Thymus (tissue), 14 donors: ENCODE measurements at places on chromosomes 5 and 9. TPM values are rescaled to one million over a fixed set of nuclear protein-coding genes. Genes with fewer than 3 reads are reported as not detected.

The EMB gene
- 95.2 TPM for total RNA-seq

The TLE1 gene
- 7.0 TPM for total RNA-seq

The C5orf58 gene
- total RNA-seq: not detected

The CTXN3 gene
- total RNA-seq: not detected

DNA sequence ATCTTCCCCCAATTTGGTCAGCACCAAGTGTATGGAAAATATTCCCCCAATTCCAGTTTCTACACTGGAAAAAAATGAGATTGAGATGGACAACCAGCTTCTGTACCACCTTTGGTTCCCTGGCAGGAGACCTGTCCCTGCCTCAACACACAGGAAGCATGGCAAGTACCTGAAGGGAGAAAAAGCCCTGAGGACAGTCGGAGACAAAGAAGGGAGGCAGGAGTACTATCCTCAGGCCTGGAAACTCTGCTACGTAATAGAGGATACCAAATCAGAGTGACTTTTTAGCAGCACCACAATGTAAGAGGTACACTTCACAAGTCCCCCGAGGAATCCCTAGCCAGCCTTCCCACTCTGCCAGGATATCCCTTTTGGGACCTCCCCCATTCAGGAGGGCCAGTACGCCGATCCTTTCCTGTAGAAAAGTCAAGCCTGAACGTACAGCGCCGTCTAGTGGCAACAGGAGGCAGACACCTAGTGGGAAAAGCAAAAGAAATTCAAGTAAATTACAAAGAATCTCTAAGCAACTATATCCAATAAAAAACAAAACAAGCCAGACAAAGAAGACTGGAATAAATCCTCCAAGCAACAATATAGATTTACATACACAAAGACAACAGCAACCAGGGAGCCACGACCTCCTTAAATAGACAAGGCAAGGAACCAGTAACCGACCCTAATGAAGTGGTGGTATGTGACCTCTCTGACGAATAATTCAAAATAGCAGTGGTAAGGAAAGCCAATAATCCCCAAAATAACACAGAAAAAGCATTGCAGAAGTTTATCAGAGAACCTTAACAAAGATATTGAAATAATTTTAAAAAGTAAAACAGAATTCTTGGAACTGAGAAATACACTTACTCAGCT lies 63.3 kb upstream of the SLCO6A1 start:
- no peak for DNase-seq

DNA sequence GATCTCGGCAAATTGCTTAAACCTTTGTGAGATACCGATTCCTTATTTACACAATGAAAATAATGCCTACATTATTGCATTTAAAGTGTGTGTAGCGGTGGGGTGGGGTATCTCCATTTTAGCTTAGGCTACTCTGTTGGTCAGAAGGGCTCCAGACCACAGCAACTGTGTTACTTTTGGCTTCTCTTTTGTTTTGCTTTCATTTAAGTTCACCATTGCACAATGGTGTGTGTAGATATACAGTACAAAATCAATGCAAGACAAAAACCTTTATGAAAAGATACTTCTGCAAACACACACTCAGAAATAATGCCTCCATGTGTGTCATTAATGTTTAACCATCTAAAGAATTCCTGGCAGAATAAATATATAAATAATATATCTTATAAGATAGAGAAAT lies 279.4 kb downstream of the FBXL17 start:
- DNase-seq: no peak

DNA sequence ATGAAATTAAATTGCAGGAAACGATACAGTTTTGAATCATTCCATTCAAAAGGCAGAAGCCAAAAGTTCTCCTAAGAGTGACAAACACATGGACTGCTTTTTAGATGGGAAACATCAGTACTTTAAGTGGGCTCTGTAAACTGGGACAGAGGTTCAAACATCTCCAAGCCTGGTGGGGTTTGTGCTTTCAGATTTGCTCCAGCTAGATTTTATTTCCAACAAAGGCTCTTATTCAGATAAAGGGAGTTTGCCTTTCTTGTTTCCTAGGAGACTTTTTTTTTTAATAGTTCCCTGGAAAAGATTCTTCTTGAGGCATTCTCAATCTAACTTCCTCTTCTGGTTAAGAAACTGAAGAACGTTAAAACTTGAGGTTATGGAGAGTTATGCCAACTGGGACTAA lies 277.6 kb downstream of the TMEM38B start:
- no peak for DNase-seq

DNA sequence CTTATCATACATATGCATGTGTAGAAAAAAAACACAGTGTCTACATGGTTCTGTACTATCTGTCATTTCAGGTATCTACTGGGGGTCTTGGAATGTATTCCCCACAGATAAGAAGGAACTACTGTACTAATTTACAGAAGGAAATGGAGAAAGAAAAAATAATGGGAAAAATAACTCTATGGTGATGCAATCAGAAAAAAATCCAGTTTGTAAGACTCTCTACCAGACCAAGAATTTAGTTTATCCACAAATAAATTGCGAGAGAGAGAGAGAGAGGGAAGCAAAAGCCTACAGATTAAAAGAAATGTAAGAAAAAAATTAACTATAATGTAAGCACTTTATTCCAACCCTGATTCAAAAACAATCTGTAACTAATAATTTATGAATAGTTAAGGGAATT lies 708.6 kb upstream of the ZNF608 start:
- no peak for DNase-seq

GRCh38 chr5:80503641-80504040 lies 15.7 kb downstream of the FAM151B start:
- DNase-seq: no peak
